Esophagus squamous epithelium (tissue), 5 donors: ENCODE measurements at places on chromosomes 6 and 20.

GRCh38 chr6:168634541-168635328, 193.8 kb downstream of the SMOC2 start:
- no peak for DNase-seq

DNA sequence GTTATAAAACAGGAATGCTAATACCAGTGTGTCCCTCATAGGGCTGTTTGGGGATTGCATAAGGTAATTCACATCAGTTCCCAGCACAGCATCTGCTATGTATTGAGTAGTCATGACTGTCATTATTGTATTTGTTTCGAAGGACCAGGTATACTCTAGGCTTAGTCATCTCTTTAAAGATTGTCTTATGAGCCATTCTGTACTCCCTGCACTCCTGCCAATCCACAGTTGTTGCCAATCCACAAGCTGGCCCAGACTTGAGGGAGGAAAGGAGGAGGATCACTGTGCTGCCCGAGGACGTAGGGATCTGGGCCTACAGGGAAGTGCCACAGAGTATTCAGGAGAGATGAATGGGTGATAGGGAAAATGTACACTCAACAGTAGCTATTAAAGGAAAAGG, 113.0 kb upstream of the TIAM2 start:
- DNase-seq = no peak

GRCh38 chr20:33719277-33719988, 677 bp downstream of the PXMP4 start:
- no peak for DNase-seq

DNA sequence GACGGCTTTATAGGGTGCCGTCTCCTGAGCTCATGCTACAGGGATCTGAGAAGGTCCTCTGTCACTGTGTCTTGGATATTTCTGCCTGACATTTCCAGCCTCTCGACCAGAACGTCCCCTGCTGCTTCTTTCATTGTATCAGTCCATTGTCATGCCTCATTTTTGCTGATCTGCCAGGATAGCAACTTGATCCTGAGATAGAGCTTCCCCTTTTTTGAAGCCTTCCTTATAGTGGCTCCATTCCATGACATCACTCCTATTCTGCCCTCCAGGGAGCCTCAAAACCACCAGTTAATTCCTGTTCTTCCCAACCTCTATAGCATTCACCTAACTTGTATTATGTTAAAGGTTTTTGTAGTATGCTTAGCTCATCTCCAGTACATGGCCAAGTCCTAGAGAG, 431.8 kb upstream of the NOX3 start:
- DNase-seq = no peak

GRCh38 chr6:71391126-71391525, 102.5 kb downstream of the OGFRL1 start:
- no peak for DNase-seq

DNA sequence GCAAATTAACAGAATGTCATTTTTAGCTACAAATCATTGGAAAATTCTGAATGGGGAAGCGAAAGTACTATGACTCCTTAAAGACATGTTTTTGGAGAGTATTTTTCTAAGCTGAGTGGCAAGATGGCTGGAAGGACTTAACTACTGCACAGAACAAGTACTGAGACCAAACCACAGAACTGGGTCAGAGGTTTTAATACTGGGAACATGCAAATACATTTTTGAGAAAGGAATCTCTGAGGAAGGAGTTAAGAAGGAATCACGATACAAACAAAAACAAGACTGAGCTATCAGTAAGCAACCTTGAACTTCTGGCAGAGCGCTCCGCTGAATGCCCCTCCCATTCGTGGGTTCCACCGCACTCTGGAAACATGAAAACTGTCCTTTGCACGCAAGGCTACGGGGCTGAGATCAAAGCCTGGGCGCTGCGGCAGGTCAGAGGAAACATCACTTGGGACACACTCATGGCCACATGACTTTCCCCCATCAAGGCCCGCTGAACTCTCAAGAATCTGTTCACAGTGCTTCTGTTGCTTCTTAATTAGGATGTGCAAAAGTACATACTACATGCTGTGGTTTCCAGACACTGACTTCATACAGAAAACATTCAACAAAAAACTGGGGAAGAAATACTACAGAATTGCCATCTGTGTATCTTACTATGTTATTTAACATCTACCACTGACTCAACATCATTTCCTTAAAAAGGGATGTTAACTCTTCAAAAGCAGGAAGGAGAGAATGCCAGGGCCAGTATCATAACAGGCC, 27.8 kb downstream of the SLC23A2 start:
- DNase-seq = no peak

- no peak for DNase-seq
Measured at GRCh38 chr6:169407325-169407724, 153.7 kb upstream of the THBS2 start.

GRCh38 chr6:17505062-17505476, 95.0 kb upstream of the FAM8A1 start:
- DNase-seq = no peak

- DNase-seq = no peak
Measured at GRCh38 chr6:146657432-146657831, 58.7 kb downstream of the ADGB start.

DNA sequence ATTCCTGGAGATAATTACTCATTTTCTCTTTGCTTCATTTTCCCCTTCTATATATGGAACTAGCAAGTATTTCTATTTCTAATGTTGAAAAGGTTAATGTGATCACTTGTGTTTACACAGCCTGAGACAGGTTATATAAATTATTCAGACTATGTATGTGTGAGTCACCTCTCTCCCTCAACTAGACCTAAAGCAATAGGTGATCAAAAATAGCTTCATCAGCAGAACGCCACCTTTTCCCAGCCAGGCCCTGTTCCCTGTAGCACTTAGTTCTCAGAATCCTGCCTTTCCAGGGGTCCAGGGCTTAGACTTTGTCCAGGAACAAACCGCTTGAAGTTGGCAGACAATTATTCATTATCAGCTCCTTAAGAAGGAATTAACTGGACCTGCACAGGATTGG, 125.3 kb upstream of the EXOC2 start:
- DNase-seq = no peak

DNA sequence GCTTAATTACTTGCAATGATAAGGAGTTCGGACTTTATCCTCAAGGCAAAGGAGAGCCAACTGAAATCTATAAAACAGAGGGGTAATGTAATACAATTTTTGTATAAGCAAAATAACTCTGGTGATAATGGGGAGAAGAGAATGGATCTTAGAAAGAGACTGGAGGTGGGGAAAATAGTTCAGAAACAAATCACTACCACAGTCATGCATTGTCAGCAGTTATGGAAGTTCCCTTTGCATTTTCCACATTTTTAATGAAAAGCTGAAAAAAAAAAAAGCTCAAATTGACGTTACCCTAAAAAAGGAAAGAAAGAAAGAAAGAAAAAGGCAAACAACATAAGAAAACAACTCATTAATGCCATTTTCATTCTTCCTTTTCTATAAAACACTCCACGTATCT, 337.6 kb upstream of the HSF2 start:
- DNase-seq = no peak

- no peak for DNase-seq
Measured at GRCh38 chr20:16434062-16434664, 139.1 kb downstream of the KIF16B start.

DNA sequence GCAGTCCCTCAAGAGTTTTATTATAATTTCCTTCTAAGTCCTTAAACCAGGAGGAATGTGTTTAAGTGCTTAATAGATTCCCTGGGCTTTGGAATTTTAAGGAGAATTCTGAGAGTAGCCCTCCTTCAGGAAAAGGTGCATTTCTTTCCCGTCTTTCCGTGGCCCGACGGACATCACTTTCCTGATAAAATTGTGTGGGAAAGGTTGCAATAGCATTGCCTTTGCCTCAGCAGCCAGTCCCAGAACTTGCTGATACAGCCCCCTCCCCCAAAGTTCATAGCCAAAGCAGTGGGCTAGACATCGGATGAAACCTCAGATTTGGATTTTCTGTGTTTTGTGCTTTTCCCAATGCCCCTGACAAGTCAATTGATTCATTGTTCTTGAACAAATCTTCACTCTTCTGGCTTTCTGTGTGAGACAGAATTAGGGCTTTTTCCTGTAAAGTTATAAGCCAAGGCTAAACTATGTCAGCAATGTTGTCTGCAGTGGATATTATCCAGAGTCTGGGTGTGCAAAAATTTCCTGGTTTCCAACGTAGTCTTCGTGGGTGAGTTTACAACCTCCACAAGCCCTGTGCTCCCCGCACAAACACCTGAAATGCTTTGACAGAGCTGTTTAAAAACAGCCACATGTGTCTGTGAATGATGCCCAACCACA, 1.1 kb upstream of the SMOC2 start:
- no peak for DNase-seq

DNA sequence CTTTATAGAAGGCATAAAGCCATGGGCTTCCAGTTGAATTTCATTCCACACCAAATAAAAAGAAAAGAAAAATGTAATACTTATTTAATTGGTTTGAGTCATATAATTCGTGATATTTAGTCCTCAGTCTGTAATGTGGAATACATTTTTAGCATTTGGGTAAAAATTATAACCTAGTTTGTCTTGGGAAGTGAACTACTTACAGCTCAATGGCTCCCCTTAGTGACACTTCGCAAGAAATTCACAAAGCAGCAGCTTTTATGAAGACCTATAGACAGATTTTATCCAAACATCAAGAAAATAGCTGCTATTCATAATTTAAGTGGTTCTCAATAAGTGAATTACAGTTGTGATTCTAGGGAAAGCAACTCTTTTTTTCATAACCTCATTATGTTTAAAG, 72.1 kb downstream of the RSPO3 start:
- DNase-seq = no peak
